Activated CD4-positive, alpha-beta memory T cell treated with anti-CD3 and anti-CD28 coated beads, Interleukin-2, amount 10 ng/mL, durations not matched to agents 7 days and 5 days (primary cell): ENCODE measurements at places on chromosomes 3 and 15. TPM values are rescaled to one million over a fixed set of nuclear protein-coding genes. Genes with fewer than 3 reads are reported as not detected.

The CHST13 gene
- total RNA-seq, result not detected

The TBC1D5 gene
- total RNA-seq, result 50.8 TPM

The SOX14 gene
- total RNA-seq, result not detected

The AQP9 gene
- not detected for total RNA-seq

The GRK7 gene
- total RNA-seq, result not detected

The GXYLT2 gene
- not detected for total RNA-seq

The UCN2 gene
- not detected for total RNA-seq

The ECE2 gene
- not detected for total RNA-seq

The ATP13A5 gene
- not detected for total RNA-seq

The ZNF662 gene
- total RNA-seq, result 0.40 TPM

The ITGA11 gene
- total RNA-seq, result 0.20 TPM

The STAB1 gene
- total RNA-seq, result not detected

The MOBP gene
- total RNA-seq, result not detected

The ADAMTS7 gene
- 0.43 TPM for total RNA-seq

The ACAD9 gene
- 48.4 TPM for total RNA-seq

The SLC22A14 gene
- not detected for total RNA-seq

The LRRIQ4 gene
- total RNA-seq, result not detected

The ATP2C1 gene
- 57.5 TPM for total RNA-seq

The RTP3 gene
- not detected for total RNA-seq

The PEX5L gene
- 0.35 TPM for total RNA-seq

The ARNT2 gene
- total RNA-seq, result not detected

The ITIH1 gene
- not detected for total RNA-seq

The CYP1A2 gene
- not detected for total RNA-seq

The SMCO1 gene
- not detected for total RNA-seq

The GOLGA8T gene
- not detected for total RNA-seq

The TRIM59 gene
- 56.6 TPM for total RNA-seq

The ELL3 gene
- 0.33 TPM for total RNA-seq

The C3orf85 gene
- total RNA-seq, result not detected

The MEGF11 gene
- total RNA-seq, result not detected

The RHOV gene
- total RNA-seq, result not detected

The PLA2G4E gene
- total RNA-seq, result not detected

The PRSS50 gene
- not detected for total RNA-seq

The ZNF80 gene
- total RNA-seq, result 0.35 TPM

The GOLGA6L10 gene
- 1.1 TPM for total RNA-seq
